ENCODE measurements at places on chromosomes 3 and 15.

- no peak for DNase-seq
Measured at GRCh38 chr3:135007607-135008006, 212.5 kb downstream of the EPHB1 start.

- DNase-seq, result no peak
Measured at GRCh38 chr3:882533-882932, 210.3 kb upstream of the CNTN6 start.

- no peak for DNase-seq
Measured at GRCh38 chr3:11794927-11795326, 51.8 kb downstream of the TAMM41 start.

DNA sequence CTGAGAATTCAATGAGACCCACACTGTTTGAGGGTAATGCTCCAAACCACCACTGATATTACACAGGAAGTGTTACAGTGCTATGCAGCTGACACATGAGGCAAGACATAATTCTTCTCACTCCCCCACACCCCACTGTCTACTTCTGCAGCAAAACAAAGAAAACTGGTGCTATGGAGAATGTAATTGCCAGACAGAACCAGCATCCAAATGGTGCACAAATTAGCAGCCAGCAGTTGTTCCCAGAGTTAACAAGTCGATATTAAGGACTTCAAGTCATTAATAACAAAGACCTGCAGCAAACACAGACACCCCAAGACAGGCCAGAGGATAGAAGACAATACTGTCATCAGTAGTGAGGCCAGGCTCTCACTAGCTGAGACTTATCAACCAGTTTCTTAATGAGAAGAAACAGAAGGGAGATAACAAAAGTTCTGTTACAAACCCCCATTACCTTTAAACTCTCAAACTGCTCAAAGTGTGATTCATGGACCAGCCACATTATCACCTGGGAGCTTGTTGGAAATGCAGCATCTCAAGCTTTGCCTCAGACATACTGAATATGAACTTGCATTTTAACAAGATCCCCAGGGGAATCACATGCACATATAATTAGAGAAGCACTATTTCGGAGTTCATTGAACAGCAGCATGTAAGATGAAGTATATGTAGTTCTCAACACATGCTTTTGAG, 58.7 kb upstream of the FNDC3B start:
- DNase-seq, result no peak

- DNase-seq, result no peak
Measured at GRCh38 chr3:190886945-190887344, 24.5 kb upstream of the GMNC start.

GRCh38 chr3:49626796-49627195, 47.4 kb upstream of the APEH start:
- DNase-seq, result no peak

GRCh38 chr15:29331669-29332068, 62.0 kb upstream of the NSMCE3 start:
- DNase-seq, result no peak

- no peak for DNase-seq
Measured at GRCh38 chr3:123150449-123151215, 51.1 kb upstream of the SEC22A start.

- no peak for DNase-seq
Measured at GRCh38 chr3:71186801-71187200, 396.7 kb downstream of the FOXP1 start.

DNA sequence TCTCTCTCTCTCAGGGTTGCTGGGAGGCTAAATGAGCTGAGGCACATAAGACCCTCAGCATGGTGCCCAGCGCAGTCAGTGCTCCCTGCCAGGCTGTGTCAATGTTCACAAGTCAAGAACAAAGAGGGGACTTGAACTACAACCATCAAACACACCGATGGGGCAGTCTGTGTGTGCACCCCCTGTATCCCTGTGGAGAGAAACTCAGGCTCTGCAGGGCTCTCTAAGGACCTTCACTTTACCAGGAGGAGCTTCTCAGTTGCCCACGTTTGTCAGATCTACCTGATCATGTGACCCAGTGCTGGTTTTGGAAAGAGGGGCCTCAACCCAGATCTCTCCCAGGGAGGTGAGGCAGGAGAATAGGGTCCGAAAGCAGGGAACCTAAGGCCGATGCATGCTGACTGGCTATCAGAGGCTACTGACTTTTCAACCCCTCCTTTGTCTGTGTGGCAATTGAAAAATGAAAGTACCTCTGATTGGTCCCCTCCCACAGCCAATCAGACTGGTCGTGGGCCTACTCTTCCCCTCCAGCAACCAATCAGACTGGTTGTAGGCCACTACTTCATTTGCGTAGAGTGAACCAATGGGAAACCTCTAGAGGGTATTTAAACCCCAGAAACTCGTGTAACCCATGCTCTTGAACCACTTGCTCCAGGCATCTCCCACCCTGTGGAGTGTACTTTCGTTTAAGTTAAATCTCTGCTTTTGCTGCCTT, 34.0 kb downstream of the RHCG start:
- no peak for DNase-seq

DNA sequence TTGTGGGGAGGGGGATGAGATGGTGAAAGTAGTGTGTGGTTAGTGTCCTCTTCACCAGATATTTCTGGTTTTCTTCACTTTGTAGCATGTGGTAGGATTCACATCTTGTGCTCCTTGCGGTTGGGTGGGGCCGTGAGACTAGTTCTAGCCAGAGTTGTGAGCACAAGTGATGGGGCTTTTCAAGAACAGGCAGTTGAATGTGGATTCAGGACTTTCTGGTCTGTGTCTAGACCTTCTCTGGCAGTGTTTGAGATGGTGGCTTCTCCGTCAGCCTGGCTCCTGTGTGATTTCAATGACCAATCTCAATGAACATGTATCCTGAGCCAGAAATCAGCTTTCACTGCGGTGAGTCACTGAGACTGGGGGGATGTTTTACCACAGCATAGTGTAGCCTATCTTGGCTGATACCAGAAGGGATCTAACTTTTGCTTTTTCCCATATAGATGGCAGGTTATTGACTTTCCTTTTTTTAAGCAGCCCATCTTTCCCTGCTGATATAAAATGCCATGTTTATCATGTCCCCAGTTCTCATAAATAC, 82.6 kb downstream of the RPLP1 start:
- no peak for DNase-seq

DNA sequence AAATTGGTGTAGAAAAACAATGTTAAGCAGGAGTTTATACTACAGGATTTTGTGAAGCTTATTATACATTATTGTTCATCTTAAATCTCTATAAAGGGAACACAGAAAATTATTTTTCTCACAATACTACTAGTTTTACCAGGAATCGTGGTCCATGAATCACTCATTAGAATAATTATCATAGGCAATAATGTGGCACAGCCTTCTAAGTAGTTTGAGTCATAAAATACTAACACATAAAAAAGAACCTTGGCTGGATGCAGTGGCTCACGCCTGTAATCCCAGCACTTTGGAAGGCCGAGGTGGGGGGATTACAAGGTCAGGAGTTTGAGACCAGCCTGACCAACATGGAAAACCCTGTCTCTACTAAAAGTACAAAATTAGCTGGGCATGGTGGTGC, 393.1 kb upstream of the ZNF717 start:
- no peak for DNase-seq

DNA sequence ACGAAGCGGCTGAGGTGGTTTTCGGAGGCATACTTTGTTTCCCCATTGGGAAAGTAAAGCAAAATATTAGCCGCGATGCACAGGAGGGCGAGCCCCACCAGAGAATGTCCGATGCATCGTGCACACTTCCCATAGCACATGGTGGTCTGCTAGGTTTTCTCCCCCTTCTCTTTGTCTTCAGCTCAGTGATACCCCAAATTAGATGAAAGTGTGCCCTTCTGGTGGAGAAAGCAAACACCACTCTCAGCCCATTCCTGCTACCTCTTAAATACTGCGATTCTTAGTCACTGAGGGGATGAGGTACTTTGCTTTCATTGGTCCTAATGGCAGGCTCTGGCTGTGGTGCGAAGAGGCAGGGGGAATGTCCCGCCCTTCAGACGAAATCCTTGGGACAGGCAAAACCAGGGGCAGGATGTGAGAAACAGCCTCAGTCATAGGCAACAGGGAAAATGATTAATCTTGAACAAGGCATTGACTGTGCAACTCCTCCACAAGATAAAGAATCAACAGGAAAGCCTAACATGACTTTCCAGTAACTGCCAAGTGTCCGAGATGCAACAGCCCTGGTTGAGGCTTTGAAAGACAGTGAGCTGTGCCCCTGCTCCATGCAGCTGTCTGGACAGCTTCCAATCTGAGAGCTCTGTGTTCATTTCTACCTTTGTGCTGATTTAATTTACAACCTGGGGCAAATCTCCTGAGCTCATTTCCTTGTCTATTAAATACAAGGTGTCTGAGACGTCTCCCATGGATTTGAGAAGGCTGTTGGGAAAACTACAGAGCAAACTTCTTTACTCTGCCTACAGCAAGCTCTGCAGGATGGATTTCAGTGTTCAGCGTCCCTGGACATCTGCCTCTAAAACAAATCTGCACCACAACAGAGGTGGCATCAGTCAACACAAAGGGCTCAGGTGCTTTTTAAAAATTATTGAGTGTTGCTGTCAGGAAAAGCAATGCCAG, at the start of gene TM4SF1:
TSS of gene TM4SF1 (minus strand) at position 242 of the 957 bp plus-strand sequence. CDS start at position 140, 102 bp downstream.
- no peak for DNase-seq

GRCh38 chr3:147589016-147589415, 179.9 kb downstream of the ZIC1 start:
- no peak for DNase-seq

- DNase-seq, result no peak
Measured at GRCh38 chr3:110243081-110243480, 828.5 kb upstream of the NECTIN3 start.

DNA sequence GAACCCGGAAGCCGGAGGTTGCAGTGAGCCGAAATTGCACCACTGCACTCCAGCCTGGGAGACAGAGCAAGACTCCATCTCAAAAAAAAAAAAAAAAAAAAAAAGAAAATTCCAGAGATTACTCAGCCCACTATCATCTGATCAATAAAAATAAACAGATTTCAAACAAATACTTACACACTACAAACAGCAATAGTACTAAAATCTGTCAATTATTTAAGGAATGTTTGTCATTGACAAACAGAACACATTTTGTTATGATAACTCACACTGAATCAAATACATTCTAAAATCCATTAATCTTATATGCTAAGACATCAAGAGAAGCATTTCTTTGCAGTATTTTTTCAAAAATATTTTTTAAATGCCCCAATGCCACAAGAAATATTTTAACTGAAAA, 7.6 kb downstream of the MYO9A start:
- DNase-seq, result no peak

GRCh38 chr3:101828691-101829436, 20.4 kb upstream of the NFKBIZ start:
- DNase-seq, result no peak

DNA sequence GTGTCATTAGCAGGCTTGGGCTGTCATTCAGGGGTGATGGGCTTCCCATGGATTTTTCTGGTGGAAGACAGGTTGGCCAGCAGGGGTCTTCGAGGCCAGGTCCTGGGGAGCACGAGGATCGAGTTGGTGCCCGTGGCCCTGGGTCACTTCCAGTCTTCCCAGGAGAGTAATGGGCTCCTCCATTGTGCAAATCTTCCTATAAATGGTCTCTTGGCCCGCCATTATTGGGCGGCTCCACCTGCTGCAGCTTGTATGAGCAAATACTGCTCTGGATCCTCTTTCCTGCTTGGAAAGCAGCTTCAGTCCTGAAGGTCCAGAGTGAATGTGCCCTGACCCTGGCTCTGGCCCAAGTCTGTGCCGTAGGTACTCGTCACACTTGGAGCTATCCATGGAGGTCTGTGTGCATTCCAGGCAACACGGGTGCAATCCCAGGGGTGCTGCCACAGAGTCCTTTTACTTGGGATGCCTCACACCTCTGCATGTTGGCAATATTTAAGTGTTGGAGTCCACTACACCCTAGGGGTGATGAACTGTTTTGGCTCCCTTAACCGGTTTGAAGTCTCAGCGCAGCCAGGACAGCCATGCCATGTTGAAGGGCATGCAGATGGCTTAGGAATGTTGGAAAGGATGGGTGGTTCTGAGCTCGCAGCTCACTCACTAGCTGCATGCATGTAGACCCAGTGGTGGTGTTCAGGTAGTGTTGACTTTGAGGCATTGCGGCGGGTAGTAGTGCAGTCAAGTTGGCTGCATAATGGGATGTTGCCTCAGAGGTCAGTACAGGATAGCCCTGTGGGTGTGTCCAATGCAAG, 97.6 kb downstream of the SNRPN start:
- no peak for DNase-seq

- no peak for DNase-seq
Measured at GRCh38 chr15:81660976-81661375, 287.0 kb upstream of the TMC3 start.

GRCh38 chr15:100715571-100716455, 113.4 kb downstream of the ASB7 start:
- DNase-seq, result no peak

- DNase-seq, result no peak
Measured at GRCh38 chr3:13670292-13670691, 121.4 kb downstream of the FBLN2 start.

DNA sequence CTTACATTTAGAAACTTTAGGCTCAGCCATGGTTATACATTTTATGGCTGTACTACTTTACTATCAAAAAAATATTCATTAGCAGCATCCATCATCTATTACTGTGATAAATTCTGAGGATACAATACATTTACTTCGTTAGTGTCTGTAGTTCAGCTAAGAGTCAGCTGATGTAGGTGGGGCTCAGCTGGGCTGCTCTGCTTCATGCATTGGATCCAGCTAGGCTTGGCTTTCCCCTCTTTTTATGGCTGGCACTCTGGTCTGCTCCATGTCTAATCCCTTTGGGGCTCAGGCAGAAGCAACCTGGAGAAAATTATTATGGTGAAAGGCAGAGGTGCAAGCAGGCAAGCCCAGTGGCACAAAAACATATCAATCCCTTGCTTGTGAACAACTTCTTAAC, 930.1 kb upstream of the NR2F2 start:
- DNase-seq, result no peak

- DNase-seq, result no peak
Measured at GRCh38 chr3:193729088-193729465, 136.1 kb downstream of the OPA1 start.

GRCh38 chr3:111012388-111013248, 59.0 kb upstream of the NECTIN3 start:
- DNase-seq, result no peak
